ENCODE measurements at places on chromosomes 12 and 14.

DNA sequence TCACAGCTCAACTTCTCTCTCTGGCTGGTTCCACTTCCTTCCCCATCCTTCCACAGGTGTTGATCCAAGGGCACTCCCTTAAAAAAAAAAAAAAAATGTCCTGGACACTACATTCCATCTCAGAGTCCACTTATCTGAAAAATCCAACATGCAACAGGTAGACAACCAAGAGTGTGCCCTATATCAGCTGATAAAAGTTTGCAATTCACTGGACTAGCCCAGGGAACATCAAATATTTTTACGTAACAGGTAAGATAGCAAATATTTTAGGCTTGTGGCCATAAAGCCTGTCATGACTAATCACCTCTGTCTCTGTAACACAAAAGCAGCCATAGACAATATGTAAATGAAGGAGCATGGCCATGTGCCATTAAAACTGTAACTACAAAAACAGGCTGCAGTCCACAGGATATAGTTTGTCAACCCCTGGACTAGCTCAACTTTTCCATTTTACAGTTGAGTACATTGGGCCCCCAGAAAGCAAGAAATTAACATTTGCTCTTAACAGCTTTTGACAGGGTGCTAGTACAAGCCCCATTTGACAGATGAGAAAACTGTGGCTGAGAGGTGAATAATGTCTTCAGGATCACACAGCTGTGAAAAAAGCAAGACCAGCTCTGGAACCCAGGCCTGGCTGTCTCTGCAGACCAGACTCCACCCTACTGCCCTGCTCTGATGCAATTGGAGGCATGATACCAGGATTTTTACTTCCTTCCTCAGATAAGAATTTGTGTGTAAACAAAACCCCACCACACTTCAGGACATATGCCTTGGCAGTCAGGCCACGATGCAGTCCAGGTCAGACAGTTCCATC, 68.9 kb downstream of the CMKLR1 start:
- DNase-seq = no peak

DNA sequence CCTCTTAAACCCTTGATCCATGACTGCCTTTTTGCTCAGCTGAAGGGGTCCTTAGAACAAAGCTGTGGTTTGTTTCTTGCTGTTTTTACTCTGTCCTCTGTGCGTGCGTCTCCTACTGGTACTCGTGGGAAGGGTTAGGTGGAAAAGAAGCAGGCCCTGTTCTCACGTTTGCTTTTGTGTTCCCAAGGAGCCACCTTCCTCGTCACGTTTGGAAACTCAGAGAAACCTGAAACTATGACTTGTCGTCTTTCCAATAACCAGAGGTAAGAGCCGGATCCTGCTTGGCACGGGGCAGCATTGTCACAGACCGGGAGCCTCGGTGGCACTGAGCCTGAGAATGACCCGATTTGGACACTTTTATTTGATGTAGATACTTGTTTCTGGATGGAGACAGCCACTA, 13.1 kb downstream of the ZFYVE21 start:
- no peak for DNase-seq

- no peak for DNase-seq
Measured at GRCh38 chr12:93174048-93174447, 203.7 kb upstream of the NUDT4 start.

- DNase-seq = no peak
Measured at GRCh38 chr12:110579535-110580253, 3.4 kb downstream of the PPTC7 start.

GRCh38 chr12:3931206-3931605, 58.0 kb upstream of the PARP11 start:
- DNase-seq = no peak

- DNase-seq = no peak
Measured at GRCh38 chr12:50524621-50525020, 19.8 kb downstream of the DIP2B start.

- DNase-seq = no peak
Measured at GRCh38 chr14:24924544-24924943, 125.4 kb downstream of the STXBP6 start.

All from stimulated activated CD4-positive, alpha-beta T cell treated with anti-CD3 and anti-CD28 coated beads, Interleukin-2, amount 100 ng/mL, for 24 hours (primary cell).